ENCODE measurements at places on chromosomes 2 and 18. TPM values are rescaled to one million over a fixed set of nuclear protein-coding genes. Genes with fewer than 3 reads are reported as not detected.

SLC14A1 gene
- 0.24 TPM for polyA plus RNA-seq

DNA sequence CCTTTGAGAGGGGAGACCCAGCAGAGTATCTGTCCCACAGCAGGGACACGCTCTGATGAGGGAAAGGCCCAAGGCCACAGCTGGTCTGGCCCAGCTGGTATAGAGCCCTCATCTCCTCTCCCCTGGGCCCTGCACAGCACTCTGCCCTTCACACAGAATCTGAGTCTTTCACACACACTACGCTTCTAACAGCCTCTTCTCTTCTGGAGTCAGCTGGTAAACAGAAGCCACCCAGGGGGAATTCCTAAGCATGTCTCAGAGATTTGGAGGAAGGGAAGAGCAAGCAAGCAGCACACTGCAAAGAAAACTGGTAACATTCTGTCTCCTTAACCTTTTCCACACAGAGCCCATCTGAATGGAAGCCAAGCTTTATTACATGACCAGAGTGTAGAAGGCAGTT is 121.1 kb upstream of the ACAA2 start:
- no peak overlapping the region for H3K4me3 ChIP-seq
- no peaks in the 10 kb centered on the region for H3K27me3 ChIP-seq
- no peak for DNase-seq
- H3K36me3 ChIP-seq = no peaks in the 10 kb centered on the region
- no peaks in the 10 kb centered on the region for H3K4me1 ChIP-seq
- no peak overlapping the region for H3K27ac ChIP-seq

- DNase-seq = no peak
- H3K27ac ChIP-seq = no peak overlapping the region
- no peaks in the 10 kb centered on the region for H3K27me3 ChIP-seq
- no peaks in the 10 kb centered on the region for H3K36me3 ChIP-seq
Measured at GRCh38 chr2:103960129-103960513, 893.8 kb upstream of the POU3F3 start.

SF3B1 gene
- 245 TPM for polyA plus RNA-seq

DNA sequence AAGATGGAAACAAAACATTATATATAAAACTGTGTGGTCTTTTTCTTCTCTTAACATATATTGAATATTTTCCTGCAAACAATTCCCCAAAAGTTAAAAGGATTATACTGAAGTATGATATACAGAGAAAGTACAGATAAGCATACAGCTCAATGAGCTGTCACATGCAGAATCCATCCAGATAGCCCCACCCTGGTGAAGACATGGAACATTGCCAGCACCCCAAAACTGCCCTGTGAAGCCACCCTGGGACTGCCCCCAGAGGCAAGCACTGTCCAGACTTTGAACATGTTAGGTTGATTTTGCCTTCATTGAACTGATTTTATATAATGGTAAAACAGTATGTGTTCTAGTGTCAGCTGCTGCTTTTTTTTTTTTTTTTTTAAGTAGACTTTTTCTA is 112.3 kb upstream of the IL1R2 start:
- no peak overlapping the region for H3K27ac ChIP-seq
- no peaks in the 10 kb centered on the region for H3K27me3 ChIP-seq

DNA sequence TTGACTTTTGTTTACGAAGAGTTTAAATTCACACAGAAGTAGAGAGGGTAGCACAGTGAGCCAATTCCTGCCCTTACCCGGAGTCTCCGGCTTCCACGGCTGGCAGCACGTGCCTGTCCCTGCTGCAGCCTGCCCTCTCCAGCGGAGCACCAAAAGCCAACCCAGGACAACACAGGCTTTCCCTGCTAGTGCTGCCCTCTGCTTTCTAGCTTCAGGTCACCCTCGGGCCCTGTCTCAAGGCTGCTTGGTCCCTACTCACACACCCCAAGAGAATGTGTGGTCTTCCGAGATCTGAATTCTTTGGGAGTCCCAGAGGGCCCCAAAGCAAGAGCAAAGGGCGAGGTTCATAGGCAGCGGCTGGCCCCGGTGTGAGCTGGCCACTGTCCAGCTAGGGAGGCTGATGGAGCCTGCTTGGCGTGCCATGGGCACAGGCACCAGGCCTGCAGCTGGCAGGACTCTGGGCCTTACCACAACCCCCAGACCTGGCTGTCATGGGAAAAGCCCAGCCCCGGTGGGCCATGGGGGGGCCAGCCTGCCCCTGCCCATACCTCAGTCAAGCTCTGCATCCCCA is 7.0 kb upstream of the HS6ST1 start:
- no peaks in the 10 kb centered on the region for H3K27me3 ChIP-seq
- no peaks in the 10 kb centered on the region for H3K36me3 ChIP-seq
- H3K4me1 ChIP-seq = no peaks in the 10 kb centered on the region
- no peak for DNase-seq
- H3K4me3 ChIP-seq = no peak overlapping the region
- H3K27ac ChIP-seq = no peak overlapping the region

DNA sequence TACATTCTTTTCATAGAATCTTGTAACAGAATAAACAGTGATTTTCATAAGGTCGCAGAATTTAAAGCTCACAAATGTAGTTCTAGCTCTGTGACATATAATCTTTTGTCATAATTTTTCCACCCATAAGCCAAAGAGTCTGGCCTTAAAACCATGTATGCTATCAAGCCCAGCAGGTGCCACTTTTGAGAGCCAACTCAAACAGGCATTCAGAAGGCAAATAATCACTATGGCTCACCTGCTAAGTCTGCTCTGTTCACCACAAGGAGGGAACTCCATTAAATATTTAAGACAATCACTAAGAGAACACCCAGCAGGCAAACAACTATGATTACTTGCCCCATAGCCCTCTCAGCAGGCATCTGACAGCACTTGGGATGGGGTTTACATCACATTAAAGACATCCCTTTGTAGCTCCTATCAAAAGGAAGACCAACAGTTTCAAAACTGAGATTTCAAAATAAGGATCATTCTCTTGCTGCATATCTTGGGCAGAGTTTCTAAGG is 241.6 kb downstream of the PDE11A start:
- H3K27me3 ChIP-seq = no peaks in the 10 kb centered on the region
- DNase-seq = no peak
- H3K4me3 ChIP-seq = no peak overlapping the region
- no peak overlapping the region for H3K27ac ChIP-seq
- no peaks in the 10 kb centered on the region for H3K4me1 ChIP-seq

DNA sequence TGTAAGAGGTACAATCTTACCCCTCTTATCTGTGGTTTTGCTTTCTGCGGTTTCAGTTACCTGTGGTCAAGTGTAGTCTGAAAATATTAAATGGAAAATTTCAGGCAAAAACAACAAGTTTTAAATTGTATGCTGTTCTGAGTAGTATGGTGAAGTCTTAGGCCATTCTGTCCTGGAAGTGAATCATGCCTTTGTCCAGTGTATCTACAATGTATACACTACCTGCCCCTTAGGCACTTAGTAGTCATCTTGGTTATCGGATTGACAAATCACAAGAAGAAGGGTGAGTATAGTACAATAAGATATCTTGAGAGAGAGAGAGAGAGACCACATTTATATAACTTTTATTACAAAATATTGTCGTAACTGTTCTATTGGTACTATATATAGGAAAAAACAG is 43.5 kb downstream of the RAB3GAP1 start:
- no peaks in the 10 kb centered on the region for H3K27me3 ChIP-seq
- no peak overlapping the region for H3K27ac ChIP-seq
- no peak for DNase-seq
- H3K4me1 ChIP-seq = peaks cover 1% of the 10 kb centered on the region
- no peak overlapping the region for H3K4me3 ChIP-seq
- no peaks in the 10 kb centered on the region for H3K36me3 ChIP-seq

GRCh38 chr2:24272907-24273306 is 87.4 kb downstream of the ITSN2 start:
- no peaks in the 10 kb centered on the region for H3K4me1 ChIP-seq
- no peak overlapping the region for H3K27ac ChIP-seq
- no peak overlapping the region for H3K4me3 ChIP-seq
- no peak for DNase-seq
- no peaks in the 10 kb centered on the region for H3K36me3 ChIP-seq

GRCh38 chr2:200174433-200175216 is 131.9 kb upstream of the SPATS2L start:
- no peaks in the 10 kb centered on the region for H3K36me3 ChIP-seq
- no peak overlapping the region for H3K4me3 ChIP-seq
- DNase-seq = no peak
- peaks cover 12% of the 10 kb centered on the region for H3K4me1 ChIP-seq
- H3K27me3 ChIP-seq = no peaks in the 10 kb centered on the region

DNA sequence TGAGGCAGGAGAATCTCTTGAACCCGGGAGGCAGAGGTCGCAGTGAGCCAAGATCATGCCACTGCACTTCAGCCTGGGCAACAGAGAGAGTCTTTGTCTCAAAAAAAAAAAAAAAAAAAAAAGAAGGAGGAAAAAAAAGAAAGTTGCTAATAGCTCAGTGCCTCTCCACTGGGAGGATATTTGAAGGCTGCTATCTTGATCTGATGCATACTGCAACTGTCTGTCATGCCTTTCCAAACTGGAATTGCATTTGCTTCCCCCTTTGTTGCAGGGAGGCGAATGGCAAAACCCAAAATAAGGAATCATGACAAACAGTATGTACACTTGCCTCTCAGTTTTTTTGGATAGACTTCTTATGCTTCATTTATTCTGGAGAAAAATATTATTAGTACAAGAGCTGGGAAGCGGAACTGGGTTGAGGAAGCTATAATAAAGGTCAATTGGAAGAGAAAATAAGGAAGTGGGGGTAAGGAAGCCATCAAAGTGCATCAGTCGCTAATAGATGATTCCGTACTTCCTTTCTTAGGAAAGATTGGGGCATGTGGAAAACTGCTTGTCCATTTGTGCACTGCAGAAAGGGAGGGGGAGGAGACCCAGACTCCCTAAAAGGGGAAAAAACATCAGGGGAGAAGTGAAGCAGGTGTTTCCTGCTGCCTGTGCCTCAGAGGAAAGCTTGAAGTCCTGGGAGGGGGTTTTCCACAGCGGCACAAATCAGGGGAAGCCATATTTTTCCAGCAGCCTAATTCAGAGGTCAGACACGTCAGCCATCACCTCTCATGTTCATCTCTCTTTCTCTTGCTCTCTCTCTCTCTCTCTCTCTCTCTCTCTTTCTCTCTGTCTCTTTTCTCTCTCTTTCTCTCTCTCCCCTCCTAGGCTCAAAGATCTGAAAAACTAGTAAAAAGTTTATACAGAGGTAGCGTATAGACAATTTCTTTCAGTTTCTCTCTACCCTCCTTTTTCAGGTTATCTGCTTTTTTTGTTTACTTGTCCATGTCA is 301.4 kb upstream of the TNP1 start:
- DNase-seq = no peak
- H3K36me3 ChIP-seq = no peaks in the 10 kb centered on the region
- no peak overlapping the region for H3K4me3 ChIP-seq
- H3K27ac ChIP-seq = no peak overlapping the region
- H3K27me3 ChIP-seq = no peaks in the 10 kb centered on the region

- H3K27me3 ChIP-seq = no peaks in the 10 kb centered on the region
- H3K4me3 ChIP-seq = no peak overlapping the region
- no peaks in the 10 kb centered on the region for H3K4me1 ChIP-seq
- H3K36me3 ChIP-seq = no peaks in the 10 kb centered on the region
Measured at GRCh38 chr2:19026261-19026660, 332.2 kb downstream of the OSR1 start.

PLGLB1 gene
- 2.7 TPM for polyA plus RNA-seq

DNA sequence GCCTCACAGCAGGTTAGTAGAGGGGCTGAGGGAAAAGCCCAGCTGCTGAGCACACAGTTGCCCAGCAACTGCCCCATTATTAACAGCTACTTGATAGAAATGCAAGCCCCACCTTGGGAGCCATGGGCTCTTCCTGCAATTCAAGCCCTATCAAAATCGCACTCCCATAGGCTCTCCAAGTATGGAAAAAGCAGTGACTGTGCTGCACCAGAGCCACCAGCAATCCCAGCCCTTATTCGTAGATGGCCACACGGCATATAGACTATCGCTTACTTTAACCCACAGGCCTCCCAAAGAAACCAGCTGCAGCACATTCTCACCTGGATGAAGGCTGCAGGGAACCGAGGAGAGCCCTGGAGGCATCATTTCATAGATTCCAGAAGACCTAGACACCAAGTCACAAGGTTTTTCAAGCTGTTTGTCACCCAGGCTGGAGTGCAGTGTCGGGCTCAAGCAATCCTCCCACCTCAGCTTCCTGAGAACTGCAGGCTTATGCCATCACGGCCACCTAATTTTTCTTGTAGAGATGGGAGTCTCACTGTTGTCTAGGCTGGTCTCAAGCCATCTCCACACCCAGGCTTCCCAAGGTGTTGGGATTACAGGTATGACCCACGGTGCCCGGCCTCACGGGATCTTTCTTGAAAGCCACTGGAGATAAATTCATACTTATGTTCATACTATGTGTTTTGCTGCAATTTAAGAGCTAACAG is 11.3 kb downstream of the NCL start:
- H3K4me3 ChIP-seq = no peak overlapping the region
- no peak for DNase-seq
- no peaks in the 10 kb centered on the region for H3K27me3 ChIP-seq
- no peaks in the 10 kb centered on the region for H3K4me1 ChIP-seq
